ENCODE measurements at places on chromosomes 16 and 17.
A peak's percentile ranks its signal among the peaks of the same experiment; 100 is the strongest.

- DNase-seq = no peak
These were observed at the start of gene PIPOX for GRCh38 chr17:29042679-29043538. TSS of gene PIPOX (plus strand) at chr17:29043141. CDS start at chr17:29043226, 85 bp downstream.

- no peak for DNase-seq
These were observed 35.4 kb upstream of the SHISA6 start for GRCh38 chr17:11205659-11206058.

DNA sequence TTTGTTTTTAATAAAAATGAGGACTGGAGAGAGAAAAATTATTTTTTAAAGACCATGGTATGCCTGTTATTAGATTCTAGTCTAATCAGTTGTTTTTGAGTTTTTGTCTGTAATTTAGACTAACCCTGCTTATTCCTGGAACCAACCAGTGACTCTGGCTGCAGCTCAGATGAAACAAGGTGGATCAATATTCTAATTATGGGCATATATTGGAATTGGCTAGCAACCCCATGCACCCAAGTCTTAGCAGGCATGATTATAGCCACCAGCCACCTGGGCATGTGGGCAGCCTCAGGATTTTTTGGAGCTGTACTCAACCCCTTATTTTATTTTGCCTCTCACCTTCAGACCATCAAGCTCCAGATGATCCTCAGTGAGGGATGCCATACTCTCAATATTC lies 21.6 kb upstream of the SLC6A2 start:
- no peak for DNase-seq

GRCh38 chr17:22217135-22217534 lies 524.8 kb downstream of the KCNJ18 start:
- no peak for DNase-seq

- peak; percentile 73 for DNase-seq
These were observed 1.2 kb upstream of the CCDC42 start for GRCh38 chr17:8745586-8746500.

GRCh38 chr16:81174644-81175324 lies 63.7 kb upstream of the BCO1 start:
- DNase-seq = no peak

- DNase-seq = no peak
These were observed 197.1 kb downstream of the TANC2 start for GRCh38 chr17:63163158-63163520.

- no peak for DNase-seq
These were observed 15.0 kb downstream of the SMIM36 start for GRCh38 chr17:55496094-55496881.

DNA sequence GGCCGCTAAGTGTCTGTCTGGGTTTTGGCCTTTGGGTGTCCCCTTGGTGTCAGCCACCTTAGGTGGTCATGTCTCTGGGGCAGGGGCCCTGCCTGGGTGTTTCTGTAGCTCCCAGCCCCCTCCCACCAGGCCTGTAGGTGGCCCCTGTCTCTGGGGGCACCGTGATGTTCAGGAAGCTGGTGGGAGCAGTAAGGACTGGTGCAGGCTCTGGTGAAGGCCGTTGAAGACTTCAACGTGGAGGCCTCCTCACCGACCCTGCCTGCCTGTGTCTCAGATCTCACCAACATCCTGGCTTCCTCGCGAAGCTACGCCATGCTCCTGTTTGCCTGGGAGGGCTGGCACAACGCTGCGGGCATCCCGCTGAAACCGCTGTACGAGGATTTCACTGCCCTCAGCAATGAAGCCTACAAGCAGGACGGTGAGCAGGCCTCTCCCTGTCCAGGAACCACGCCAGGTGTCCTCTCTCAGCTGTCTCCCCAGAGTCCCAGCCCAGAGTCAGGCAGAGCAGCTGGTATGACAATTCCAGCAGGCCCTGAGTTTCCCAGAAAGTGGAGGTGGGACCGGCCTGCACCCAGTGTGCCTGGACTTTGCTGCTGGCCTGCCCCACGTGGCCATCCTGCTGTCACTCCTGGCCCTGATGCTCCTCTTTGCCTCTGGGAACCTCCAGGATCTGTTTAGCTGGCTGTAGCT lies 2.8 kb downstream of the ACE start:
- no peak for DNase-seq

DNA sequence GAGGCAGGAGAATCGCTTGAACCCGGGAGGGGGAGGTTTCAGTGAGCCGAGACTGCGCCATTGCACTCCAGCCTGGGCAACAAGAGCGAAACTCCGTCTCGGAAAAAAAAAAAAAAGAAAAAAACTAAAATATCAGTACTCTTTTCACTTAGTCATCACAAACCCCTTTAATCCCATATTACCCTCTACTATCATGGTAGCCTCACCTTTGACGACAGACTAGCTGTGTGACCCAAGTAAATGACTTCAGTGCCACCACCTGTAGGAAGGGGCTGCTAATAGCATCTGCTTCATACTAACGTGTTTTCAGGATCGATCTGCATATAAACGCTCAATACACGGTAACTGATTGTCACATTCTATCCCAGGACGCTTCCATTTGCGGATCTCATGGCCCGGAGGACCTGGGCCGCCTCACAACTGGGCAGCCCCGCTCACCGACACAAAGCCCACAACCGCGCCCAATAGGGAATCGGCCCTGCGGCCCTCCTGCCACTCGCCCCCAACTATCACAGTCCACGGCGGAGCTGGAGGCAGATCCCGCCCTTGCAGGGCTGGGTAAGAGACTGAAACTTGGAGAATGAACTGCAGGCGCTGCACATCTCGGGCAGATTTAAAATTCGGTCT lies 1.1 kb upstream of the ZNF263 start:
- no peak for DNase-seq

DNA sequence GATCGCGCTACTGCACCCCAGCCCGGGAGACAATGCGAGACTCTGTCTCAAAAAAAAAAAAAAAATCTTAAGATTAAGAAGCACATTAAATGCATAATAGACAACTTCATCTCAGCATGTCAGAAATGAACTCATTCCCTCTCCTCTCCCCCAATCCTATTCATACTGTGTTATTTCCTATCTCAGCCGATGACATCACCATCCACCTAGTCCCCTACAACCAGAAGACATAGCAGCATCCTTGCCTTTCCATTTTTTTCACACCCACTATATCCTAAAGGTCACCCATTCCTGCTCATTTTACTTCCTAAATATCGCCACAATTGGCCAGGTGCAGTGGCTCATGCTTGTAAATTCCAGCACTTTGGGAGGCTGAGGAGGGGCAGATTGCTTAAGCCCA lies 81.3 kb downstream of the RPGRIP1L start:
- DNase-seq = no peak

DNA sequence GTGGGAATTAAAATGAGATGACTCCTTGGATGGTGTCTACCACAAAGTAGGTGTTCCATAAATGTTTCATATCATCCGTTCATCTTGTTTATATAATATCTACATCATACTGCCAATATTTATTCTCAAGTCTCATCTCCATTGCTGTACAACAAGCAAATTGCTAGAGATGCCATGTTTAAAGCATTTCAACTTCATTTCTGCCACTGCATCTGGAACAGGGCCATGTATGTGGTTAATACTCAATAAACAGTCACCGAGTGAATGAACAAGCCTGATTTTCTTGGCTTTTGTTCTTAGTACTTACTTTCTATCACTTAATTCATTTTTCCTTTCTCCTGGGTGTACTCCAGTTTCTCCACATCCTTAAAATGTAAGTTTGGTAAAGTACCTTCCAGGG lies 107.6 kb downstream of the KCNJ2 start:
- DNase-seq = no peak

GRCh38 chr16:30030011-30030685 lies 923 bp downstream of the TLCD3B start:
- DNase-seq = no peak

DNA sequence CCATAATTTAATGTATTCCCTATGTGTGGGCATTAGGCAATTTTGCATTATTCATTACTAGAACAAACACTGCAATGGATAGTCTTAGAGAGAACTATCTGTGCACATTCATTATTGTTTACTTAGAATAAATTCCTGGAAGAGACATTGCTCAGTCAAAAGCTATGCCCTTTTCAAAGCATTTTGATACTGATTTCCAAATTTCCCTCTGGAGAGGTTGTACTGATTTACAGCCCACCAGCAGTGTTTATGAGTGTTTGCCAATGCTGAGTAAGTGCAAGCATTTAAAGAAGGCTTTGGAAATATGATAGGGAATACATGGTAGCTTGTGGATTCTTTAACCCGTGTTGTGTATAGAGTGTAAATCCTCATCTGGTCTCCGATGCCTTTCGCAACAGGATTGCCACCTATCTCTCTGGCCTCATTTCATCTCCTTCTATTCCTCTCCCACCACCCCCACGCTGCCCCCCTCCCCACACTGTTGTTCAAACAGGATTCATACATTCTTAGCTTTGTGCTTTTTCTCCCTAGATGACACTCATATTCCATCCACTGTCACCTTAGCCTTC lies 33.4 kb upstream of the MMD start:
- no peak for DNase-seq
